CD4-positive, alpha-beta T cell treated with Interleukin-17A for 1 hour (primary cell): ENCODE measurements at places on chromosomes 5 and 9.

GRCh38 chr5:158780656-158781237, 319.0 kb downstream of the EBF1 start:
- no peak for DNase-seq

DNA sequence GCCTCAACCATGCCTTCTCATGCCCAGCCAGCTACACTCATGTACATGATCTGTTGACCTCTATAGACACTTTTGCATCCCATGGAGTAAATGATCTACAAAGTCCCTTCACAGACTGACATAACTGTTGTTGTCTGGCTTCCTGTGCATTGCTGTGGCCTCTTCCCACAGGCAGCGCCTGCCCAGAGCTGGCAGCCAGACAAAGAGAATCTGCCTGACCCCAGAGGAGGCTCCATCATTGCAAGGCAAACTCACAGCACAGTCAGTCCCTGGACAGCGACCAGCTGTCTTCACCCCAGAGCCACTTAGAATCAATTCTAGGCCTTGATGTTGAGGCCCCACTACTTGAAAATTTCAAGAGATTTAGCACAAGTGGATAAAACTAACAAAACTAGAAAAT, 65.5 kb downstream of the INSYN2B start:
- no peak for DNase-seq

DNA sequence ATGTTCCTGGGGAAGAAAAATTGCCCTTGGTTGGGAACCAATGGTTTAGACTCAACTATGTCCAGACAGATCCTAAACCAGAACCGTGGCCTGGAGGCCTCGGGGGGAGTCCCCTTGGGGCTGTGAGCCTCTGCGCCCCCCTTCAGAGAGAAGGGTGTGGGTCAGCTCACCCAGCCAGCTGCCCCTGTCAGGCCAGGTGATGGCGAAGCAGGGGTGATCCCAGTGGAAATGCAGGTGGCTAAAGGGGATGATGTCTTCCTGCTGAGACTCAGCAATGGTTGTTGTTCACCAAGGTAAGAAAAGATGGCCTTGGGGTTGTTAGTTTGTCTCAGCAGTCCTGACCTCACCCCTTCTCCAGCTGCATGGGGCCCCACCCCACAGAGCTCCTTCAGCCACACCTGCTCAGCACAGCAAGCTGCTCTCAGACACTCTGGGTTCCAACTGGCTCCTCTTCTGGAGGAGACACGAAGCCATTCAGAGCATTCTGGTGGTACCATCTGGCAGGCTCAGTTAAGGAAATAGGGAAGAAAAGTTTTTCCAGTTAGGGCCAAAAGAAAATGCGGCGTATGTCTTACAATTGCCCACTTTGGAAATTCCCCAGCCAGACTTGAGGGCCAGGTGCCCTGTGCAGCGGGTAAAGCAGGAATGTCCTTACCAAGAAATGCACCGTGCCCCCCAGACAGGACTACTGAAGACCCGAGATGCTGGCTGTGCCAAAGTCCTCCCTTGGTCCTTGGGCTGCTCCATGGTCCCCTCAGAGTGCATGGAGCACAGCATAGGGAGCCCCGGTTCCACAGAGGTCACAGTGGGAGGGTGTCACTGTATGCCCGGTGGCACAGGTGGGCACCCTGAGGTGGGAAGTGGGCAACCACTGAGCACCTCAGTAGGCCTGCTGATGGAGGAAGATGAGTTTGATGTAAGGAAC, 90.2 kb downstream of the NSUN2 start:
- DNase-seq: no peak

GRCh38 chr9:70749066-70749465, 334.6 kb upstream of the KLF9 start:
- DNase-seq: no peak

GRCh38 chr5:175747539-175748060, 89.7 kb downstream of the HRH2 start:
- no peak for DNase-seq

DNA sequence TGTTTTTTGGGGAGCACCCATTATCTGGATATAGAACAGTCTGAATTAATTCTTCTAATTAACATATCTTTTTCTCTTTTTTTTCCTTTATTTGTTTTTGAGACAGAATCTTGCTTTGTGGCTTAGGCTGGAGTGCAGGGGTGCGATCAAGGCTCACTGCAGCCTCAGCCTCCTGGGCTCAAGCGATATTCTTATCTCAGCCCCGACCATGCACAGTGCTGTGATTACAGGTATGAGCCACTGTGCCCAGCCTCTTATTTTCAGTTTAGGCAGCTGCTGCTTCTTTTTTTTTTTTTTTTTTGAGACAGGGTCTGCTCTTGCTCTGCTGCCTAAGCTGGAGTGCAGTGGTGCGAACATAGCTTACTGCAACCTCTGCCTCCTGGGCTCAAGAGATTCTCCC, 20.2 kb downstream of the UBE2R2 start:
- no peak for DNase-seq
